ENCODE measurements at places on chromosomes 12 and 14. TPM values are rescaled to one million over a fixed set of nuclear protein-coding genes. Genes with fewer than 3 reads are reported as not detected.

The ISM2 gene
- polyA plus RNA-seq: 0.04 TPM

The CCDC92 gene
- polyA plus RNA-seq: 26.9 TPM

The FBLN5 gene
- polyA plus RNA-seq: 0.30 TPM

The C12orf54 gene
- polyA plus RNA-seq: 5.3 TPM

The HCAR3 gene
- 1.2 TPM for polyA plus RNA-seq

The HHIPL1 gene
- polyA plus RNA-seq: 0.58 TPM

The TAMALIN gene
- 0.15 TPM for polyA plus RNA-seq

The TAS2R50 gene
- polyA plus RNA-seq: not detected

The ASB2 gene
- polyA plus RNA-seq: not detected

The PALS1 gene
- 6.7 TPM for polyA plus RNA-seq

The PLA2G1B gene
- not detected for polyA plus RNA-seq

The PTHLH gene
- polyA plus RNA-seq: 215 TPM

The DDX11 gene
- 19.0 TPM for polyA plus RNA-seq

The KRT1 gene
- 0.47 TPM for polyA plus RNA-seq

The NUDT14 gene
- polyA plus RNA-seq: 44.3 TPM

The RASSF3 gene
- polyA plus RNA-seq: 5.5 TPM

The CCDC175 gene
- polyA plus RNA-seq: not detected

The EIF2S3B gene
- polyA plus RNA-seq: 1.1 TPM

The POLE2 gene
- 23.3 TPM for polyA plus RNA-seq

The SCNN1A gene
- 1.2 TPM for polyA plus RNA-seq

The PPP1R36 gene
- 0.41 TPM for polyA plus RNA-seq

The CLEC2B gene
- 1.2 TPM for polyA plus RNA-seq

The SLC17A8 gene
- polyA plus RNA-seq: not detected

The RNASE1 gene
- polyA plus RNA-seq: not detected

The GRIP1 gene
- 0.44 TPM for polyA plus RNA-seq

The UNC79 gene
- polyA plus RNA-seq: under 0.01 TPM

The RNASE3 gene
- not detected for polyA plus RNA-seq

The PMCH gene
- polyA plus RNA-seq: not detected

The SLC22A17 gene
- polyA plus RNA-seq: 5.9 TPM

The NUAK1 gene
- 13.7 TPM for polyA plus RNA-seq

The ZNF219 gene
- 56.9 TPM for polyA plus RNA-seq

The GRIN2B gene
- polyA plus RNA-seq: not detected

The PLEKHG7 gene
- not detected for polyA plus RNA-seq

The PRR4 gene
- 1.8 TPM for polyA plus RNA-seq

The OR5AU1 gene
- polyA plus RNA-seq: not detected

The NEDD8 gene
- polyA plus RNA-seq: 667 TPM

The NKX2-1 gene
- polyA plus RNA-seq: not detected

The NCAPD2 gene
- polyA plus RNA-seq: 35.7 TPM
